ENCODE measurements at places on chromosomes 6 and 20.

DNA sequence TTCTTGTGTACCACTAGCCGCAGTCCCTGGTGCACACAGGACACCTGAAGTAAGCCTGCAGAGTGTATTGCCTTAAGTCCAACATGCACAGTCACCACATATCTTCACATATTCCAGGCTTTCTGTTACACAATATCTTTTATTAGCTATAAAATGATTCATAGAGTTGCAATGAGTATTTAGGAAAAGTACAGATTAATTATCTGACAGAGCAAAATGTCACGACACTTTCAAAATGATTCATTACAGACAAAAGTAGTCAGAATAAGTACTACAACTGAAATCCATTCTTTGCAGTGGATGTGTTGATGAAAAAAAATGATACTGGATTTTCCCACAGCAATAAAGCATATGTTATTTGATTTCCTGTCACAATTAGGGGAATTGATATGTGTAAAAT, 199.5 kb upstream of the ASCC3 start:
- no peak for DNase-seq

- DNase-seq, result no peak
Observed at GRCh38 chr20:23159256-23159946, 73.3 kb upstream of the CD93 start.

DNA sequence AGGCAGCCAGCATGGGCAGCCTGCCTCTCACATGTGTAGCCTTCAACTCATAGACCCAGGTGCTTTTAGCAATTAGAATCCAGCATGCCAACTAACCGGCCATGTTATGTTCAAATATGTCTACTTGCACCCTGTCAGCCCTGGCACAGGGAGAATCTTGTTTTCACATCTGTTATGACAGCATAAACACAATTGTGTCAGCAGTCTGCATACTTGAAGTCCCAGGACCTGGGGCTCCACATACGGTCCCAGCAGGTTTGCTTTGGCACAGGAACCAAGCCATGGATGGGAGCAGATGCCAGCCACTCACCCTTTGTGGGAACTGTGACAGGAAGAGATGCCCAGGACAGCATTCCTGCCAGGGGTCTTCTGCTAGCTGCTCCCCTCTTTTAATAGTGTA, 67.2 kb upstream of the SYNDIG1 start:
- no peak for DNase-seq

DNA sequence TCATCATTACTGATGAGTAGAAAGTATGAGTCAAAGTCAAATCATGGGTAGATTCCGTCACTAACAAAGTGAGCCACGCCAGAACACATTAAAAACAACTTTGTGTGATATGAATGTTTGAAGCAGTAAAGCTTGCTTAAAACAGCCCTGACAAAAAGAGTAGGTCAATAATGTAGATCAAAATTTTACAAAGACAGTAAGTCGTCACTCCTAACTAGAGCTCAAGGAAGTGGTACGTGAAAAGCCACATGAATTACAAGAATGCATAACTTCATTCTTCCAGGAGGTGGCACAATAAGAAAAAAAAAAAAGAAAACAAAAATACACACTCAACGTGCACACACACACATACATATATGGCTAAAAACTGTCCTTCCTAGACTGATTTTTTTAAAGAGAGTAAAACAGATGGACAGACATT, 69.9 kb downstream of the HACE1 start:
- DNase-seq, result no peak

DNA sequence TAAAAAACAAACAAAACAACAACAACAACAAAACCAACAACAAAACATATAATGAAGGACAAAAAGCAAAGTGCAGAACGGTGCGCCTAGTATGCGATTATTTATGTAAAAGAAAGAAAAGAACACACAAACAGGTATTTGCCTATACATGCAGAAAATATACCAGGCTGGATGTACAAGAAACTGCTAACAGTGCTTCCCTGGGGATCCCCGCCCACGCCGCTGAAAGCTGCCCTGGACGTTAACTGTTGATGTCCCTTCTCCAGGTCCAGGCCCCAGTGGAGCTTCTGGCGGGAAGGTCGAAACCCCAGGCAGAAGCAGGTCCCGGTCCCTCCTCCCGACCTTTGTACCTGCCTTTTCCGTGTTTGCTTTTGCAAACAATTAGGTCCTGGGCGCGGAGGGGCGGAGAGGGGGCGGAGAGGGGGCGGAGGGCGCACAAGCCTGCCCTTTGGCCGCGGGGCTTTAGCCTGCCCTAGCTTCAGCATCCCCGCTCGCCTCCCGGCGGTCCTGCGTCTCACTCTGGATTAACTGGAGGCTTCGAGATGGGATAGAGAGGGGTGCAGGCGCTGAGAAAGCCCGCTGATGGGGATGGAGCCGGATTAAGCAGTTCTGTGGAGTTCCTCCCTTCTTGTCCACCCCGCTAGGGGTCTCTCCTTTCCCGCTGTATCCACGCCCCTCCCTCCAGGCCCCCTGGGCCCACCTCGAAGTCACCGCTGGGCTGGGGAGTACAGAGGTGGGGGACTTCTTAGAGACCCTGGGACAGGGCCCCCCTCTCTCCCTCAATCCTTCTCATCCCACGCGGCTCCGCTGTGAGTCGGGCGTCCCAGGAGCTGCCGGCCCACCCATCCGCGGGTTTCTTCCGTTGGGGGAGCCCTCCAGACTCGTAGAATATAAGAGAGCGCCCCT, 8.2 kb upstream of the AHCY start:
- DNase-seq, result no peak

DNA sequence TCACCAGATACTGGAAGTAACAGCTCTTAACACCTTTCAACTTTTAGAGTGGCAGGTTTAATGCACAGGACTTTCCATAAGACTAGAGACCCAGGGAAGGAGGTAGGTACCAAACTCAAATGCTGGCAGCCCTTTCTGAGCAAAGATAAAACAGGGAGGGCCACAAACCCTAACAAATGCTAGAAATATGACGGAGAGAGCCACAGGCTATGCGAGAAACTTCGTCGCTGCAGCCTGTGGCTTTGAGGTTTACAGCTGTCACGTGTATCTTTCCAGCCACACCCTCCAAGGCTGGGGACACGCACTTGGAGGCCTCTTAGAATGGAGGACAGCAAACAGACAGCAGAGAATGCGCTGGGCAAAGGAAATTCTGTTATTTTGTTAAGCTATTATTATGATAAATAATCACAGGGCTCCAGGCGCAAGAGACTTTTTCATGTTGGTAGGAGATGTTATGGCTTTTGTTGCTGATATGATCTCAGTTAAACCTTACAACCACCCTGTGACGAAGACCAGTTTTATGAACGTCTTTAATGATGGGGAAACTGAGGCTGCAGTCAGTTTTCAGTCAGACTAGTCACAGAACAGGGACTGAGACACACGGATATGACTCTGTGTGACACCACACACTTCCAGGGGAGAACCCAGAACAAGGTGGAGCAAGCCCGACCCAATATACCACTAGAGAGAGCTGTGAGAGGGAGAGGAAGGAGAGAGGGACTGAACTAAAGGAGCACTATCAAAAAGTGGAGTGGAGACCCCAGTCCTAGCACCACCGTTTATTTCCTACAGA, 2.0 kb downstream of the TRAM2 start:
- no peak for DNase-seq

- DNase-seq, result no peak
Observed at GRCh38 chr6:100417036-100417435, 47.7 kb downstream of the SIM1 start.

GRCh38 chr6:5099537-5099936, 14.4 kb downstream of the PPP1R3G start:
- DNase-seq, result no peak

DNA sequence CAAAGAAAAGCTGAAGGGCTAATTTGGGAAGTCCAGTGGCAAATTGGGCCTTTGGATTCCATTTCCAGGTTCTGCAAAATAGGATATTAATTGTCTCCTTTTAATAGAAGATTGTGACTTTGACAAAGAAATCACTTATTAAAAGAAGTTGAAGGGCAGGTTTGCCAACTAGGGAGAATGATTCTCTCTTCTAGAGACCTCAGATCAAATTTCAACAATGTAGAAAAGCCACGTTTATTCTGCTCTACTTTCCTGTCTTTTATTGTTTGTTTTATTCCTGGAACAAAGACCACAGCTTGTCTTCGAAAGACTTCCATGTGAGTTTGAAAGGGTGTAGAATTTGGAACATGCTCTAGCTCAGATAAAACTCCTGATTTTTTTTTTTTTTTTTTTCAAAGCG, 65.5 kb upstream of the PRL start:
- DNase-seq, result no peak

Data from RWPE2 (cell line).